ENCODE measurements at places on chromosomes 2 and 18.

GRCh38 chr2:20091305-20091991 lies 40.0 kb upstream of the LAPTM4A start:
- DNase-seq = no peak

- DNase-seq = peak; percentile 13
Observed at GRCh38 chr2:172734711-172735581, 699 bp upstream of the RAPGEF4 start.

DNA sequence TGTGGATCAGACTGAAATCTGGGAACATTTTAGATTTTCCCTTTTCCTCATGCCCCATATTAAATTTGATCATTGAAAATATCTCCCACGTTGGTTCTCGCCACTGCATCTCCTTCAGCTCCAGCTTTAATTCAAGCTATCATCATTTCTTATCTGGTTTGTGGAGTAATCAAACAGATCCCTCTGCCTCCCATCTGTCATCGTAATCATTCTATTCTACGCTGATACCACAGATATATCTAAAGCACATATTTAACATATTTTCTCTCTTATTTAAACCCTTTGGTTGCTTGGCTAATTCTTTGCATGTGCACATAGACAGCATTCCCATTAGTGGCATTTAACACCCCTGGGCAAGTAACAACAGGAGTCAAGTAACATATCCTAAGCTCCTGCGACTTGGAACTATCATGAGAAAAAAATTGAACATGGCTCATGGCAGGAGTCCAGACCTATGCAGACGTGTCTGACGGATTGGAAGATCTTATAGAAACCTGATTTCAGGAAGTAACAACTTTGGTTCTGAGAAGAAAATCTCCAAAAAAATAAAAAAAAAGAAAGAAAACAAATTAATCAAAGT lies 158.8 kb upstream of the KYNU start:
- no peak for DNase-seq

GRCh38 chr2:26081556-26081955 lies 47.7 kb downstream of the RAB10 start:
- no peak for DNase-seq

- no peak for DNase-seq
Observed at GRCh38 chr2:123521854-123522253, 503.2 kb upstream of the CNTNAP5 start.

- DNase-seq = no peak
Observed at GRCh38 chr18:7492385-7492784, 74.7 kb upstream of the PTPRM start.

GRCh38 chr2:236776695-236777251 lies 207.1 kb downstream of the ACKR3 start:
- DNase-seq = no peak

GRCh38 chr2:226233388-226233787 lies 566.2 kb downstream of the IRS1 start:
- DNase-seq = no peak

DNA sequence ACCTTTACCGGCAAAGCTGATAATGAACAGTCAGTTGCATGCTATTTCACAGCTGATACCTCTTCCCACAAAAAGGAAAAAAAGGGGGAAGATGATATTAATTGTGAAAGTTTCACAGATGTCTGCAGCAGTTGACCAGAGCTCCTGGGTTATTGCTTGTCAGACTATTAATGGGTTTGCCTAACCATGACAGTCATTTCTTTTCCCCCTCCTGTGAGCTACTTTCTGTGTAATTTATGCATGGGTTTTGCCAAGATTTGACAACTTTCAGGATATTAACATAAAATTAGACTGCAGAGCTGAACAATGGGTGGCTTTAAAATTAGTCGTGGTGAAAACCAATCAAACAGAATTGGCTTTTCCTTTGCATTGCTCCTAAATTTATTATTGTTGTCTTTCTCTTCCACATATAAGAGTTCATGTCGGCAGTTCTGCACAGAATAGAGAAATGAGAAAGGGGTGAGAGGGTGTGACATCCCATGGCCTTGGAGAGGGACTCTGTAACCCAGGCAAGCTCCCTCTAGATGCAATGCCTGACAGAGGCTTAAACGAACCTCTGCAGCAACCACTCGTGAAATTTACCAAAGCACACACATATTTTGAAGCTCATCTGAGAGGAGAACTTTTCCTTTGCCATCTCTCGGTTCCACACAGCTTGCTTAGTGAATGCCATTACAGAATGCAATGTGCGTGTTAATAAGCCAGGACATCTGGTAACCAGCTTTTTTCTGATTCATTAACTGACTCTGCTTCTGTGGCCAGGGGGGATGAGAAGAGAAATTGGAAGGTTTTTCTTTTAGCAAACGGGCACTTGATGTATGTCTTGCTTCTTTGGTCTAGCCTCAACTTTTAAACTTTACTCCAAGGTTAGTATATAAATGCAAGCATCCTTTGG lies 82.2 kb upstream of the ITGA4 start:
- DNase-seq = peak; percentile 48

DNA sequence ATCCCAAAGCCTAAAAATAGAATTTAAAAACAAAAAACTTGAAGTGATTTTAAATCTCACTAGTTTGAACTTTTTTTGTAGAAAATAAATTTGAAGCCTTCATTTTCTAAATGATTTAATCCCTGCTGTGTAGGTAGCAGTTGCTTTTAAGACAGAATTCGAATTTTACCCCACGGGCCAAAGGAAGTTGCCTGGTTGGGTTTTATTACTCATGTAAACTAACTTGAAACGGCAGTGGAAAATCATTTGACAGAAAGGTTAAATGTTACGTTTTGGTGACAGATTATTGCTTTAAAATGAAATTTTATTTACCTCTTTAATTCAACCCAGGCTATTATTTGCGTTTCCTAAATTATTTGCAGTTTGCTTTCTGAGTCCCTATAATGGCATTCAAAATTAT lies 2.0 kb downstream of the MAPRE2 start:
- DNase-seq = no peak

GRCh38 chr2:173644146-173644545 lies 289.5 kb downstream of the CDCA7 start:
- DNase-seq = no peak

- DNase-seq = no peak
Observed at GRCh38 chr2:85748985-85749875, 4.6 kb upstream of the ATOH8 start.

- DNase-seq = peak; percentile 27
Observed at GRCh38 chr2:237998530-237998929, 31.7 kb downstream of the UBE2F start.

DNA sequence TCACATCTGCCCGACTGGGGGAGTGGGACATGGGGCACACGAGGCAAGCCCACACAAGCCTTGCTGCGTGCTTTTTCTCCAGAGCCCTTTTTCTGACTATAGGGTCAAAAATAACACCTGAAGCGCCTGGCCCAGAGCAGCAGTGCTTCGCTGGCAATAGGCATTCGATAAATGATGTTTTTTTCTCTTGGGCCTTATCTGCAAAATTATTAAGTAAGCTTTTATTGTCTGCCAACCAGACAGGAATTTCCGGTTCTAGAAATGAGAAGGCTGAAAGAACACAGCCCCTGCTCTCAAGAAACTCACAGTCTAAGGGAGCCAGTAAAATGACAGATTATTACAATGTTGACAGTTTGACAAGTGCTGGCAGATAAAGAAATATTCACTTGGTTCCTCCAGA lies 2.7 kb upstream of the TMBIM1 start:
- no peak for DNase-seq

- no peak for DNase-seq
Observed at GRCh38 chr2:83915381-83915780, 543.7 kb downstream of the SUCLG1 start.

GRCh38 chr18:36543991-36544725 lies 246.6 kb downstream of the FHOD3 start:
- DNase-seq = no peak

GRCh38 chr2:37317746-37318145 lies 6.9 kb downstream of the PRKD3 start:
- no peak for DNase-seq

DNA sequence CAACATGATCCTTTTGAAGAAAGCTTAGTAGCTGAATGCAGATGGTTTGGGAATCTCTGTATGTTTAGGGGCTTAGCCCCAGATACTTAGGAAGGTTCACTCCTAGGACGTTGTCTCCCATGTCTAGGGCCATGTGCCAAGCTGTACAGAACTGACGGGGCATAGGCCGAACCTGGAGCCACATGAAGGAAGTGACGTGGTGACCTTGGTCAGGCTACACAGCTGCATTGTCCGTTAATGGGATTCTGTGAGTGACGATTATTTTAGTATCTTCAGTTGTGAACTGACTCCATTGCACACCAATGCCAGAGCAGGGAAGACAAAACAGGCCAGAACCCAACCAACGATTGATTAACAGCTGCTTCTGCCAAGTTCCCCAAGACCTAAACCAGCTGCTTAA lies 139.3 kb downstream of the TPO start:
- DNase-seq = no peak

DNA sequence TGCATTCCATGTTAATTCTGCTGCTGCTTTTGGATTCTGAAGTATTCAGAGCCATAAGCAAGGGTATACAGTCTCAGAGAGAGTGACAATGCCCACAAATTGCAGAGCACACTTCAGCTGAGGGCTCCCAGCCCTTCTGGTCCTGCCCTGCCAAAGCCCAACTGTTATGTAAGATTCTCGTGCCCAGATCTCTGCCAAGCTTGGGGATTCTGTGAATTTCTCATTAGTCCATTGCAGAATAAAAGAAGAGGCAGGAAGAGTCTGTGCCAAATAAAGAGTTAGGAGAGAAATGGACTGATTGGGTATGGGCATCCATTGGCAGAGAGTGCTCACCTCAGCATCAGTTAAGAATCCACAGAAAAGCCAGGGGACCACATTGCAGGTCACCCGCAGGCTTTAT lies 112.0 kb upstream of the PNPT1 start:
- no peak for DNase-seq

DNA sequence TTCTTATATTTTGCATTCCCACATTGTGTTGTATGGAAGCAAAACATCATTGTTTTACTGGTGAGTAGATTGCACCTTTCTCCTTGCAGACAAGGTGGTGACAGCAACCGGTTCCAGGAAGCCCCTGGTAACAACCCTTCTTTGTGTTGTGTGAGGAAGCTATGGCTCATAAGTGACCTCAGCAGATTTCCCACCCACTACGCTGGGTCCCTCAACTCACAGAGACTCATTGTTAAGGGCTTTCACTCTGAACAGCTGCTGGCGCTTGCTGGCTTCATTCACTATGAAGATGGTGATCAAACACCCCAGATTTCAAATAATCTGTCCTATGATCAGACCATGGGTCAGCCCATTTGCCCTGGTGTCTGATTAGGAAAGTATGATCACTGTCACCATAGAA lies 53.4 kb downstream of the WIPF1 start:
- no peak for DNase-seq

DNA sequence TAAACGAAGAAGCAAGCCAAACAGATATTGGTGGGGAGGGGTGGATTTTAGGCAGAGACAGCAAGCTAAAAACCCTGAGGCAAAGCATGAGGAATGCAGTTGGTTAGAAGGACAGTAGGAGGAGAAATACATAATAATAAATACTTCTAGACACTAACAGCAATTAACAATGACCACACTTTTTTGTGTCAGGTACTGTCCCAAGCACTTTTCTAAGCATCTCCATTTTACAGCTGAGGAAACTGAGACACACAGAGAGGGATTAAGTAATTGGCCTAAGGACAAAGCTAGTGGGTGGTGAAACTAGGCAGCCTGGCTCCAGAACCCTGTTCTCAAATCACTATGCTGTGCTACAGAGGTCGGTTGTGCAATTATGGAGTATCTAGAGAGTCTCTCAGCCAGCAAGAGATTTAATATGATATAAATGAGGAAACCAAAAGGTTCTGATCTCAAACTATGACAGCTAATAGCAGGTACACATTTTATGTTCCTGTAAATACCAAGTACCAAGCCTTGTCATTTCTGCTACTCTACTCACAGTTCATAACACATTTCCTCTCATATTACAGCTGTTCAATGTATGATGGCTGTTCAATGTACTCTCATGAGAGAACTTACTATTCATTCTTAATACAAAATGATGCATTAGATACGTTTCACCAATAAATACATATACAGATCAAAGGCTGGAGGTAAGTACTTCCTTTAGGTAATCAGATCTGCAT lies 5.3 kb downstream of the MAP4K3 start:
- peak; percentile 49 for DNase-seq

GRCh38 chr2:15648593-15649525 lies 57.2 kb downstream of the DDX1 start:
- no peak for DNase-seq

DNA sequence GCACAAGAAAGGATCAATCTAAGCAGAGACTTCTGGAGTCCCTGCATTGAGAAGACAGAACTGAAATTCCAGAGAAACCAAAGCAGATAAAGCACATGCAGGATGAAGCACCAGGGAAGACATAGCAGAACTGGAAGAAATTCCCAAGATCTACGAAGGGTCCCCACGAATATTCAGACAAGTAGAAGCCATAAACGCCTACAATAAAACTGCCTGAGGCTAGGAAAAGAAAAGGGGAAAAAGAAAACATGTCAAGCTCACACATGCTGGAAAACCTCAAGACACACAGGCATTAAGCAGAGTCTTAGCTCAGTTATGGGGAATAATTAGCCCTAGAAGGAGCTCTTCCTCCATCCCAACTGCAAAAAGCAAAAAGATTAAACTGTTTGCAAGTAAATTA lies 171.2 kb downstream of the NBAS start:
- no peak for DNase-seq

- no peak for DNase-seq
Observed at GRCh38 chr2:10885094-10885860, 26.5 kb upstream of the KCNF1 start.

DNA sequence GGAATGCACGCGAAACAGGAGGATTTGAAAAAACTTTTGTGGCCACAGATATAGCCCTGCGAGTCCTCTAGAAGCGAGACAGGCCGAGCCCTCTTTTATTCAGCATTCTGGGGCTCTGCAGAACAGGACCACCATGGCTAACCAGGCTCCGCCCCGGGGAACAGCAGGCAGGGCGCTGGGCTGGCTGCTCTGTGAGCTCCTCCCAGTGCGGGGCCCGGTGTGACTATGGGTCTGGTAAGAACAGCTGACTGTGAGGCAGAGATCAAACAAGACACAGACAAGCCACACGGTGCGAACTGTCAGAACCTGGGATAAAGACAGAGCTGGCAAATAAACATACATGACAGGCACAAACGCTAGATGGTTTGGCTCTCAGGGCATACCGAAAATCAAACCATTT lies 15.5 kb downstream of the PXDN start:
- no peak for DNase-seq

GRCh38 chr2:68710336-68710735 lies 24.3 kb upstream of the ARHGAP25 start:
- DNase-seq = no peak

GRCh38 chr18:3665780-3666525 lies 216.0 kb downstream of the TGIF1 start:
- peak; percentile 93 for DNase-seq

- DNase-seq = peak; percentile 28
Observed at GRCh38 chr2:81901017-81901416, 1596.5 kb upstream of the LRRTM1 start.
